ENCODE measurements at places on chromosomes 7 and 10.

DNA sequence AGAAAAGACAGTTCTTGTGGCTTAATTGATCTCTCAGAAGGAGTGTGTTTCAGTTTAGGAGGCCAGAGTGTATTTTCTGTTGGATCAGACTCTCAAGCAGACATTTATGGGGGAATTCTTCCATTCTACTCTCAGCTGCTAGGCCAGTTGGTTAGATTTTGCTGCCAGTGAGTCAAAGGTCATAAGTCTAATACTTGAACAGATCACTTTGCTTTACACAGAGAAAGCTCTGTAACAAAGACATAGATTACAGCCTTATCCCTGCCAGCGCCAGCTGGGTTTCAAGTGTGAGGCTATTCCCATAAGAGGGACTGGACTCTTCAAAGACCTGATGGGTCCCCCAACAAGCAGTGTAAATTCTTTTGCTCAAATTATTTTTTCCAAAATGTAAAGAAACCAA lies 145.6 kb upstream of the SEMA3C start:
- peak; percentile 41 for DNase-seq

- no peak for DNase-seq
These were observed 31.7 kb upstream of the IKZF1 start for GRCh38 chr7:50272808-50273207.

GRCh38 chr7:105245398-105246114 lies 143.2 kb downstream of the SRPK2 start:
- peak; percentile 39 for DNase-seq

- DNase-seq: peak; percentile 99
These were observed 348.7 kb upstream of the POT1 start for GRCh38 chr7:125278318-125278717.

GRCh38 chr10:82597840-82598239 lies 722.8 kb downstream of the NRG3 start:
- DNase-seq: no peak

GRCh38 chr10:70656489-70656888 lies 15.8 kb upstream of the ADAMTS14 start:
- no peak for DNase-seq

- peak; percentile 54 for DNase-seq
These were observed 12.2 kb upstream of the PDK4 start for GRCh38 chr7:95608359-95609173.

DNA sequence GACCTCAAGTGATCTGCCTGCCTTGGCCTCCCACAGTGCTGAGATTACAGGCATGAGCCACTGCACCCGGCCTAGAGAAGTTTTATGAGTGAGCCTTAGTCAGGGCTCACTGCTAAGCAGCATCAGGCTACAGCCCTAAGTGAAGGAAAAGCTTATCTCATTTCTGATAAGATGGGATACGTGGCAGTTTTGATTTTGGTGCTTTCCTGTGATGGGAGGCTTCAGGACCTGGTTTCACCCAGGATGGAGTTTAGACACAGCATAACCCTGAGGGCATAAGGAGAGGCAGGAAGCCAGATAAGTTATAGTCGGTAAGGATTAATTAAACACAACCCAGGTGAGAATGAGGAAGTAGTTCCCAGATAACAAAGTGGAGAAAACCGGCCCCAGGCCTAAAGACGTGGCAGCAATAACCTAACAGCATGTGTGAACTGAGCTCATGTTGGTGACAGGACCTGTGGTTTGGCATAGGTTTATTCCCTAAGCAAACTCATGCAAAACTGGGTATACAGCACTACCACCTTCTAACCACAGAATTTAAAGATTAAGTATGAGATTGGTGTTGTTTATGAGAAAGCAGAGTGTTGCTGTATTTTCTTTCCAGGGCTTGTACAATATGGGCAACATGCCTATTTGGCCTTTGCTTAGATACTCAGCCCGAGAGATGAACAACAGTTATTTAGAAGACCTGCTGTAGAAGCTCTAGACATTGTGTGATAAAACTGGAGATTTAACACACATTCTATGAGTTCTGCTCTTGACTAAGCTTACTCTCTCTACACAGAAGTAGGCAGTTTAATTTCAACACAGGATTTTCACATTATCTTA lies 119.4 kb downstream of the COL28A1 start:
- DNase-seq: no peak

- no peak for DNase-seq
These were observed 736 bp downstream of the MINDY4 start for GRCh38 chr7:30771880-30772425.

- DNase-seq: no peak
These were observed 9.9 kb downstream of the SYCE1 start for GRCh38 chr10:133555521-133555920.

DNA sequence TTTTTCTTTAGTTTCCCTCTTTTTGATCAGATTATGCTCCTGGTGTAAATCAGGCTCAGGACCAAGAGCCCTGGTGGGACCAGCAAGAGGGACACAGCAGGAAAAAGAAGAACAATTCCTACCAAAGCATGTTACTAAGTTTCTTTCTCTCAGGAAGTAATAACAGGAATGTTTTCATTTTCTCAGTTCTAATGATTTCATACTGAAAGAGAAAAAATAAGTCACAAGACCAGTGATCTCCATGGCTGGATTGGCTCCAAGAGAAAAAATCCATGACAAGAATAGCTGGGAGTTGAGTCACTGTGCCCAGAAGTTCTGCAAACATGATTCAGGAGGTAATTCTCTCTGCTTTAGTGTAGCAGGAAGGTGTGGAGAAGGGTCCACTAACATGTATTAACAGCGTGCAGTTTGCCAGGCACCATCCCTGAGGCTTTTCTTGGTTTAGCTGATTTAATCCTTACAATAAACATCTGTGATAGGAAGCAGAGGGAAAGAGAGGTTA lies 23.8 kb upstream of the IFIT2 start:
- no peak for DNase-seq

DNA sequence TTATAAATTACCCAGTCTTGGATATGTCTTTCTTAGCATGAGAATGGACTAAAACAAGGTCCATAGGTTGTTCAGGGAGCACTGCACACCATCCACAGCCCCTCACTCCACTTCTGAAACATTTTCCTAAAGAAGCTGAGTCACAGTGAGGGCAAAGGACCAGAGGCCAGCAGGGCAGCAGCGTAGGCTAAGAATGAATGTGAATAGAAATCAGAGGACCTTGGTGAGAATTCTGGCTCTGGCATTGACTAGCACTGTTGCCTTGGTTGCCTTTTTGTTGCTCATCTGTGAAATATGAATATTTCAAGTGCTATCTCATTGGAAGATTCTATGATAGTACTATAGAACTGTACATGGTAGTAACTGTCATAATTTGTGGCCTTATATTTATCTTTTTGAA lies 41.7 kb upstream of the TOMM7 start:
- no peak for DNase-seq

- no peak for DNase-seq
These were observed 289.2 kb downstream of the FZD1 start for GRCh38 chr7:91553410-91553895.

DNA sequence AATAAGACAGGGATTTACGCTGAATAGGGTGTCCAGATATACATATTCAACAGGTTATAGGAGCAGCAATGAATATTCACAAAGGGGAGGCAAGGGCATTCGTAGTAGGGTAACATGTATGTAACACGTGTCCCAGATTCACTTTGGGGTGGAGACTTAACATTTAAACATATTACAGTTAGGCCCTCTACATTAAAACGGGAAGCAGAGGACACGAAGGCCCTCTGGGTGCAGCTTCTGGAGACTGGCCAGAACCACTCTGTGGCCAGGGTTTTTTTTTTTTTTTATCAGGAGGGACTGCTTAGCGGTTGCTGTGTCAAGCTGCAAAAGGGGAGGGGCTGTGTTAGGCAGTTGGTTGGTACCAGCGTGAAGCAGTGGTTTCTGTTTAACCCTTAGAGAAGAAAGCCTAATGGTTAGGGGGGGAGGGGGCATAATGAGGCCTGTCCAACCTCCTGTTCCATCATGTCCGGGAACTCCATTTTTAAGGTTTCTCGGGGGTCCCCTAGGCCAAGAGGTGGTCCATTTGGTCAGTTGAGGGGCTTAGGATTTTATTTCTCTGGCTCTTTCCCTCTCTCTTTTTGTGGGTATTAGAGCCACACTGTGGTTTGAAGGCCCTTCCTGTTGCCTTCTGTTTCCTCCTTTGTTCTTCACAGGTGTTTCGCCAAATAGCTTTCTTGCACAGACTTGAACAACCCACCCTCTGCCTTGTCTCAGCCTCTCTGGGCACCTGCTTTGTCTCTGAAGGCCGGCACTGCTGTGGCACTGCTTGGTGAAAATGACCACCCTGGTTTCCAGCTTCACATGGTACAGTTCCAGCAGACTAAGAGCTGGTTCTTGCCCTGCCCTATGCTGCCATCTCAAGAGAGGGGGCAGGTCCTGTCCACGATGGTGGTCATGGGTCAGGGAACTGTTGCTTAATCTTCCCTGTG lies 26.4 kb downstream of the PRF1 start:
- no peak for DNase-seq

GRCh38 chr7:944744-945143 lies 9.7 kb downstream of the ADAP1 start:
- DNase-seq: no peak

GRCh38 chr7:157457355-157458253 lies 120.8 kb downstream of the DNAJB6 start:
- DNase-seq: no peak

DNA sequence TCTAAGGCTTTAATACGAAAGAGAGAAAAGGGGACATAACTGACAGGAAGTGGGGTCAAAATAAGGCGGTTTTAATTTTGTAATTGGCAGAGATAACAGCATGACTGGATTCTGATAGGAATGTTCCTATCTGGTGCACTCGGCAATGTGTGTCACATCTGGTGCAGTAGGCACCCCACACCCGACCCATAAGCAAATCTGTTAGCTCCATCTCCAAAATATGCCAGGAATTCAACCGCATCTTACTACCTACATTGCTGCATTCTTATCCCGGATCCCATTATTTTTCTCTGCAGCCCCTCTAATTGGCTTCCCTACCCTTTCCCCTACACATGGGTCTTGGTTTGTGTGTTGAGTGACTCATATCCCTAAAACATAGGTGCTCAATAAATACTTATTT lies 19.1 kb upstream of the GALNT11 start:
- DNase-seq: no peak

DNA sequence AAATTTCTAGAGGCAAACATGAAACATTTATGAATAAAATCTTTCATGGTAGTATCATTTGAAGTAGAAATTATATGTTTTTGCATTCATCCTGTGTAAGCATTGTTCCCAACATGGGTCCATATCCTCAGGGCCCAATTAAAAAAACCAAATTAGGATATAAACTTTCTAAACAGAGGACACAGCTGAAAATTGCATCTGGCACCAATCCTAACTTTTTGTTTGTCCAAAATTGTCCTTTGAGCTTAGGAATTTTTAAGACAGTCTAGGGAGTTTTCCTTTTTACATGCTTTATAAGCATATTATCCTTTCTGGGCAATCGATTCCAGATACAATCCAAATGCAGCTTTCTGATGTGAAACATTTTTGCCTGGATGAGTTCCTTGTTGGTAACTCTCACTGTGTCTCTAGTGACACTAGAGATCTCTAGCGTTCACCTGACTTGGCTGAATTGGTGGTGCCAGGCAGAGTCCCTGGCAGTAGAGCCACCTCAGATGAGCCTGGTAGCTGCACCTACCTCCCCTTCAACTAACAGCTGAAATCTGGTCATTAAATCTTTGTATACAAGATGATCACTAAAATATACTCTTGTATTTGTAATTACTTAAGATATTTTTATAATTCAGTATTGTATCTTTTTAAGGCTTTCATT lies 137.6 kb upstream of the SAMD8 start:
- DNase-seq: no peak

DNA sequence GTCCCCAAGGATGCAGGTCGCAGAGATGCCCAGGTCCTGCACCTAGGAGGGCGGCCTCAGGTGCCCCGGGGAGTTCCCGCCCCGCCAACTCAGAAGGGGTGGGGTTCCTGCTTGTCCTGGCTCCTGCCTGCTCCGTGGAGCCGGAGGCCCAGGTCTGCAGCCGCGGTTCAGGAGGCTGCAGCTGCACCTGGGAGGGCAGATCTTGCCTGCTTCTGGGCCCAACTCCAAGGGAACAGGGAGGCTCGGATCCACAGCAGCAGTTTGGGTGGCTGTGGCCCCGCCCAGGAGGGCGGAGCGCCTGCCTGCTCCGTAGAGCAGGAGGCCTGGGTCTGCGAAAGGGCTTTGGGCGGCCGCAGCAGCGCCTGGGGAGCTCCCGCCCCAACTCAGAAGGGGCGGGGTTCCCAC lies 108.2 kb upstream of the EGR2 start:
- no peak for DNase-seq

GRCh38 chr7:154242709-154243108 lies 190.5 kb downstream of the DPP6 start:
- no peak for DNase-seq

DNA sequence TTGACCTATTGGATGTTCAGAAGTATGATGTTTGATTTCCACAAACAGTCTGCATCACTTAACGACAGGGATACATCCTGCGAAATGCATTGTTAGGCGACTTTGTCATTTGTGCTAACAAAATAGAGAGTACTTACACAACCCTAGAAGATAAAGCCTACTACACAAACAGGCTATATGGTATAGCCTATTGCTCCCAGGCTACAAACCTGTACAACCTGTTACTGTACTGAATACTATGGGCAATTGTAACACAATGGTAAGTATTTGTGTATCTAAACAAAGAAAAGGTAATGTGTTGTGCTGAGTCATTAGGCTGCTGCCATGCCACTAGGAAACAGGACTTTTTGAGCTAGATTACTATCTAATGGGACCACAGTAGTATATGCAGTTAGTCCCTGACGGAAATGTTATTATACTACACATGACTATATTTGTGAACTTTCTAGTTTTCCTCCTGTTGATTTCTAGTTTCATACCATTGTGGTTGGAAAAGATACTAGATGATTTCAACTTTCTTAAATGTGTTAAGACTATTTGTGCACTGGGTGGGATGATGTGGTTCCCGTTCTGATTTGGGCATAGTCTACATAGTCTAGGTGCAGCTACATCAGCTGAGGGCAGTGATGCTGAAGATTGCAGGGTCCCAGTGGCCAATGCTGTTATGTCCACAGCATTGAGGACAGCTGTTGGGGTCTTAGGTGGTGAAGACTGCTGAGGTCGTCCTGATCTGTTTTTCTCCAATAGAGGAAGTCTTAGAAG lies 161.7 kb downstream of the HTR7 start:
- DNase-seq: no peak

- DNase-seq: no peak
These were observed 67.2 kb downstream of the TPK1 start for GRCh38 chr7:144768633-144769032.

- DNase-seq: no peak
These were observed 10.8 kb upstream of the NRP1 start for GRCh38 chr10:33345236-33345635.

DNA sequence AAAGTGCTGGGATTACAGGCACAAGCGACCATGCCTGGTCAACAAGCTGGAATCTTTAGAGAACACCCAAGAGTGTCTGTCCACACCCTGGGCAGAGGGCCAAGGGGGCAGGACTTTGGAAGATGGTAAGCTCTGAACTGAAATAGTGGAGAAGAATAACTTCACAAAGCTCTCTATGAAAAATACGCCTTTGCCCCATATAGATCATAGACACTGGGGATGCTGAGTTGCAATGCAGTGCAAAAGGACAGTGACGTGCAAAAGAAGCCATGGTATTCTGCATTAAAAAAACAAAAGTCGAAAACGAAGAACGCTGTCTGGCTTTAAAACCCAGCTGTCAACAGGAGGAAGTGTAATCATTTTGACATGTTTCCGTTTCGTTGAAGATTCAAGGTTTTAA lies 353.6 kb downstream of the CALN1 start:
- DNase-seq: no peak

All from NCI-H524 treated with DMSO at 0.1 percent for 48 hours (cell line).